Neuronal stem cell (in vitro differentiated cells): ENCODE measurements at places on chromosomes 1 and 21.

DNA sequence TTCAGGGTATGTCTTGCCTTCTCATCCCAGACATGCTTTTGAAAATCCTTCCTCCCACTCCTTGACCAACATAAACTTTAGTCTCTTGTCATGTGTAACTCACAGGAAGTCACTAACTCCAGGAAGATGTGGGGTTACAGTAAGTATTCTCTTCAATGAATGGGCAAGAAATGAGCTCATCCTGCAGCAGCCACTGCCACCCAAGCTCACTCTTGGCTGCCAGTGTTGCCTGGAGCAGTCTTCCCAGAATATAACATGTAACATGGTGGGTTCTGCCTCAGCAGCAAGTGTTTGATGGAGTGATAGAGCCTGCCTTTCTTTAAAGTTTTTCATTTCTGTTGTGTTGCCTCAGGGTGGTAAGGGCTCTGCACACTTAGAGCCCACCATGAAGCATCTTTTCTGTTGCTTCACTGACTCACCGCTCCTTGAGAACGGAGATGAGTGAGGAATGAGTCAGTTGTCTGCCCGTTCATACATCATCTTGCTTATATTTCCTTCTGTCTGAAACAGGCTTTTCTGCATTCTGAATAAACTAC, 187.0 kb downstream of the TPR start:
- no peak for DNase-seq

DNA sequence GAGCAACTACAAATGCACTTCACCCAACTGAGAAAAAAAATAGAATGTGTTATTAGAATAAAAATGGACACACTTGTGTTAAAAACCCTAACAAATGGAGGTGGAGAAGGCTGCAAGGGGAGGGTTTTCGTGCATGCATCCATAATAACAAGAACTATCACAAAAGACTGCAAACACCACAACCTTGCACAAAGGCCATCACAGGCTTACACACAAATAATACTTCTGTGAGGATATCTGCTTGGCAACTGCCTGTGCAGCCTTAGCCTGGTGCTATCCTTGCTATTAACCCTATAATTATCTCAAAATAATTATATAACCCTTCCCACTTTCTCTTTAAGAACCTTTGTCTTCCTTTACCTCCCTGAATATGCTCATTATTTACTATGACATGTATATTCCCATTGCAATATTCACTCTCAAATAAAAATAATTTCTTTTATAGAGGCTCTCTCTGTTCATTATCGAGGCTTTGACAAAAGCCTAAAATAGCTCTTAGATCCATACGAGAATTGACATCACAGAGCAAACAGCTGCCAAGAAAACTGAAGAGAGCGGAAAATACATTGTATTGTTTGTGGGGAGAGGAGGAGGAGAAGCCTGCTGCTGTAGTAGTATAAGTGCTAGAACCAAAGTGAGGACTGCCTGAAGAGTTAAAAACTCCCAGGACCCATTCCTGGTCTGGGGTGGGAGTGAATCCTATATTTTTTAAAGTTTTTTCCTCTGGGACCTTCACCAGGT, 1768.7 kb downstream of the BRINP3 start:
- DNase-seq = no peak

- no peak for DNase-seq
These were observed 121.4 kb downstream of the RRAGC start for GRCh38 chr1:38738207-38738606.

DNA sequence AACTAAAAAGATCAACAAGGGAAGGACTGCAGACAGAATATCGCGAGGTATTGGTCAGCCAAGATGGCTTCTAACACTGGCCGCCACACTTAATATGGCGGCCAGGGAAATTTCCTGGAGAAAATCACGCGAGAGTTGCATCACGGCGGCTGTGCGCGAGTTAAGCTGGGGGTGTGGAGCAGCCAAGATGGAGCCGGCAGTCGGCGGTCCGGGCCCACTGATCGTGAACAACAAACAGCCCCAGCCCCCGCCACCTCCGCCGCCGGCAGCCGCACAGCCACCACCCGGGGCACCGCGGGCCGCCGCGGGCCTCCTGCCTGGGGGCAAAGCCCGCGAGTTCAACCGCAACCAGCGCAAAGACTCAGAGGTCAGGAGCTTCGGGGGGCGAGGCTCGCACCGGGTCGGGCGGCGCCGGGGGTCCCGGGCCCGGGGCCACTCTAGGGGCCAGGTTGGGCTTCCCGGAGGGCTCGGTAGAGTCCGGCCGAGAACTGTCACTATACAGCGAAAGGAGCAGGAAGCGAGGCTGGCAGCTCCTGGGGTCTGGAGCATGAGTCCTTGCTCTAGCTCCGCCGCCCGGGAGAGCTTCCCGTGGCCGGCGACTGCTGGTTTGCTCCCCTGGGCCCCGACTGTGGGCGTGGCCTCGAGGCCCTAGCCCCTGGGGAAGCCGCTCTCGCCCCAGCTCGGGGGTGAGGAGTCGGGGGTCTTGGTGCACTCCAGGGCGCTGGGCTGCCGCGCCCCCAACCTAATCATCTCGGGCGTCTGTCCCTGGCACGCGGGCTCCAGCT, at the start of gene STRIP1:
Gene STRIP1, plus strand, starts transcription at position 174 of the 785 bp plus-strand sequence. Its CDS starts 14 bp downstream, at position 188.
- DNase-seq = peak; percentile 89

DNA sequence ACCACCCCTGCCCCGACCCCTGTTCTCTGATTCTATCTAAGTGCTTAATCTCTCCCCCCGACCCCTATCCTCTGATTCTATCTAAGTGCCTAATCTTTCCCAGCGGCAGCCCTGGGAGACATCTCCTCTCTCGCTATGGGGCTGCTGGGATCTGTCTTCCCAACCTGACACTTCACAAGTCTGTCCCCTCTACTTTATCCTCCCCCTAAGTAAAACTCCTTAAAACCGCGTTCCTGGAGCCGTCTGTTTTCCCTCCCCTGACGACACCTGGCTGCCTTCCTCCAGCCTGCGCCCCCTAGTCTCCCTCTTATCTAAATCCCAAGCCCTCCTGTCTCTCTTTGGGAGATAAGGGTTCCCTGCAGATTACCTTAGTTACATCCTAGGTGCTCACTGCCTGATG, 30.5 kb downstream of the EPHB2 start:
- no peak for DNase-seq

DNA sequence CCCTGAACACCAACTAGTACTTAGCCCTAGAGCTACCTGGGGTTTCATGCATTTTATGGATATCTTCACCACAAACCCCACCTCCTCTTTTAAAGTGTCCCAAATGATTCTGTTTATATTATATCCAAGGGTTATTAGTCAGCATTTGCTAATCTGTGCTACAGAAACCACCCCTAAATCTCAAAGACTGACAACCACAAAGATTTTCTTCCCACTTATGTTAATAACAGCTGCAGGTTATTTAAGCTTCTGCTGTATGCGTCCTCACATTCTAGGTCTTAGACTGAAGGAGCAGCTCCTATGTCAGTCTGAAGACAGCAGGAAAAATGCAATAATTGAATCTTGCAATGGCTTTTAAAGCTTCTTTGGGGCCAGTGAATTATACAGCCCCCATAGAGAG, 11.2 kb upstream of the PHC2 start:
- DNase-seq = no peak

DNA sequence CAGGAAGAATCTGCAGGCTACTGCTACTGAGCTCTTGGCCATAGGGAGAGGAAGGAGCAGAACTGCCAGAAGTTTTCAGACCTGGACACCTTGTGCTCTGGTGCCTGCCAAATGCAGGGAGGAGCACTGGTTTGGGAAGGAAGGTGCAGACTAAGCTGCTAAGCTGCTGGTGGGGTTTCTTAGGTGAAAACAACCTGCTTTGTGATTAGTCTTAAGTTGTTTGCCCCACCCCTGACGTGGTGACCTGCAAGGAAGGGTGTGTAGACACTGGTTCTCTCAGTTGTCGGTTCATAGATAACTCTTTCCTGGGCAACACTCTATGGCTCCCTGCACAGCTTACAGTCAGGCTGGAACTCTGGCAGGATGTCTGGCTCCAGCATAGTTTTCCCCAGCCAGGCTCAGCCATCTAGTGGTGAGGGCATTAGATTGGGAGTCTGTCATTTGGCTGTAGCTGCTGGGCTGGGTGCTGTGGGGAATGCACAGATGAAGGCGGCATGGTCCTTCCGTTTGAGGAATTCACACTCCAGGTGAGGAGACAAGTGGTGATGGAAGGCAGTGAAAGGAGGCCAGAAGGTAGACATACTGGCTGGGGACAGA, 10.3 kb upstream of the S100A10 start:
- DNase-seq = no peak

DNA sequence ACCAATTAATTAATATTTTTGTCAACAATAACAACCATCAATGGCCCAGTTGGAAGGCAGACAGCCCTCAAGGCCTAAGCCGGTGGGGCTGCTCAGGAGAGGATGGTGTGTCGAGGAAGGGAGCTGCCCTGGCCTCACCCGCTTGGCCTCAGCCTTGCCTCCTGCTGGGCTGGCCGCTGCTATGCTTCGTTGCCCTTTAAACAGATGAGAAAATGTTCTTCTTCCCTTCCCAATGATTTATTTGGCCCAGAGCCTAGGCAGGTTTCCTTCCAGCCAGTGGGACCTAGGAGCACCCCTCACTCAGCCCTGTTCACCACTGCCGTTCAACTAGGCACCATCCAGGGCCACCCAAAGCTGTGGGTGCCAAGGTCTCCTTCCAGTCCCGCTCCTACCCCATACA, 3.1 kb upstream of the ADGRB2 start:
- DNase-seq = no peak

GRCh38 chr1:235327559-235328270, at the start of gene ARID4B:
Gene ARID4B, minus strand, starts transcription at chr1:235328179. Its CDS starts 1,260 bp downstream, at chr1:235326919.
- no peak for DNase-seq

DNA sequence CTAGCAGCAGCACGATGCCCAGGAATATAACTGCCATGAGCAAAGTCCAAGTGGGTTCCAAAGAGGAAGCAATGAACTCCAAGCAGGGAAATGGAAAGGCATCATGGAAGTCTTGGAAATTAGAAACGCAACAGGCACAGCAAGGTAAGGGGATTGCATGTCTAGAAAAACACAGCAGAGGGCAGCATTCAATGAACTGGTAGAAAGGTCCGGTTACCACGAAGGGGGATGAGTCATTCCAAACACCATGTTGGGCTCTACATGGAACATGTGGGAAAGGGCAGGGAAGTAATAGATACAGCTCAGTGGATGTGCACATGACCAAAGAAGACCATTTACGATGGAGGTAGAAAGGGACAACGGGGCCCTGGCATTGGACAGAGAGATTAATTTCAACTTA, 36.4 kb downstream of the RXRG start:
- DNase-seq = peak; percentile 29
